ENCODE measurements at places on chromosomes 6 and 20. TPM values are rescaled to one million over a fixed set of nuclear protein-coding genes. Genes with fewer than 3 reads are reported as not detected.

DNA sequence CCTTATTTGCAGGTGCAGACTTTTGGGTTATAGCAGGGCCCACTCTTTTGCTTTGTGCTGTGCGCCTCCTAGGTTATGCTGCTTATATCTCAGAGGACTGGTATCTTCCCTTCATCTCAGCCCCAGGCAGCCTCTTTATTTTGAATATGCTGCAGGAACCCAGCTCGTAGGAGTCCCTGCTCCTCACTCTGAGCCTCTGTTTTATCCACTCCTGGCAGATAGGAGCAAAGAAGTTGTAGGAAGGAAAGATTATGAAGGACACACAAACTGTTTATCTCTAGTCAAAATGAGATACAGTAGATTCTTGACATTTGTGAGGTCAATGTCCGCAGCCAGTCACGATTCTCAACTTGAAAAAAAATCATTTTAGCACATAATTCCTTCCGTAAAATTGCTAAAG is 15.6 kb downstream of the L3MBTL3 start:
- H3K27ac ChIP-seq, result peak overlapping the region; percentile 80
- peaks cover 54% of the 10 kb centered on the region for H3K4me1 ChIP-seq
- DNase-seq, result no peak
- peaks cover 43% of the 10 kb centered on the region for H3K36me3 ChIP-seq

DNA sequence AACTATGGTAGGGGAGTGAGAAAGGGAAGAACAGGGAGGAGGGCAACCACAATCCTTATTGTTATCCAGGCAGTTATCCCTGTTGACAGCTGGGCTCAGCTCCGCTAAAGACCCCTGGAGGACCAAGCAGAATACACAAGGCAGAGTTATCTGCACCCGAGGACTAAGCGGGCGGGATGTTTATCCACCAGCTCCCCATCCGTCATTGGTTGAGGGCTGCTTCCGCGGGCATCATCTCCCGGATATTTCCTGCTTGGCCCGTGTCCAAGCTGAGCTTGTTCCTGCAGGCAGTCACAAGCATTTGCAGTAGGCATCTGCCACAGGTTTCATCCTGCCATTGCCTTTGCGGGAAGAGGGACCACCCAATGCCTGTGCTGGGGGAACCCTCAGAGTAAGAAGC is 102.1 kb downstream of the DLGAP4 start:
- no peak for DNase-seq
- H3K36me3 ChIP-seq, result no peaks in the 10 kb centered on the region
- no peak overlapping the region for H3K4me3 ChIP-seq
- no peaks in the 10 kb centered on the region for H3K4me1 ChIP-seq
- no peak overlapping the region for H3K27ac ChIP-seq

CDK19 gene
- 29.4 TPM for total RNA-seq

DNA sequence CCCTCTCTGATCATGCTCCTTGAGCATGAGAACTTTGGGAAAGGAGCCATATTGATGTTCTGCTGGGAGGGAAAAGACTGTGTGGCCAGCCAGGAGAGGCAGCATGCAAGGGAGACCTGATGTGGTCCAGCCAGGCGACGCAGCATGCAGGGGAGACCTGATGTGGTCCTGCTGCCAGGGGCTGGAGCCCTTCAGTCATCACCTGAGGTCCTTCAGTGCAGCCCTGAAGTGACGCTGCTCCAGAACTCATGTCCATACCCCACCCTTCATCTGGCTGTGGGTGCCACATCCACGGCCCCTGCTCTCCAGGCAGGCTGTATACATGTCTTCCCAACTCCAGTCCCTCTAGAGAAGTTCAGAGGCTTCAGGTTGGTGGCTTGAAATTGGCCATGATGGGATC is 134.4 kb downstream of the ERMARD start:
- DNase-seq, result no peak
- peaks cover 2% of the 10 kb centered on the region for H3K4me1 ChIP-seq
- peaks cover 33% of the 10 kb centered on the region for H3K27me3 ChIP-seq
- no peak overlapping the region for H3K27ac ChIP-seq
- no peaks in the 10 kb centered on the region for H3K36me3 ChIP-seq
- H3K4me3 ChIP-seq, result no peak overlapping the region

- no peaks in the 10 kb centered on the region for H3K4me1 ChIP-seq
- H3K27ac ChIP-seq, result no peak overlapping the region
- H3K27me3 ChIP-seq, result no peaks in the 10 kb centered on the region
- H3K4me3 ChIP-seq, result no peak overlapping the region
- DNase-seq, result no peak
Measured at GRCh38 chr6:77040568-77041195, 422.6 kb downstream of the HTR1B start.

DNA sequence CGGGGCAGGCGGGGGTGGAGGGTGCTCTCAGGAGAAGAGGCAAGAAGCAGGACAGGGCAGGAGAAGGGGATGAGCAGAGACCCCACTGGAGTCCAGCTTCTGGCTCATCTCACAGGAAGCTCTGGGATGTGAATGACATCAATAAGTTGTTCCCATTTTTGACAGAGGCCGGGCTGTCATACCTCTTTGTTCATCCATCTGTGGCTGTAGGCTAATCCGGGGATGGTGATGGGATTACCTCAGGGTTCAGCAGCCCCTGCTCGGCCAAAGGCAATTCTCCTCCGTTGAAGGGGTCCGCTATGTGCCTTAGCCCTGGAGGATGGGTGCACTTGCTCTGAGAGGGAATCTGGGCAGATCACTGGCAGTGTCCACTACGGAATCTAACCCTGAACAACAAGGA is 3.3 kb upstream of the TMC2 start:
- peaks cover 27% of the 10 kb centered on the region for H3K27me3 ChIP-seq
- no peak overlapping the region for H3K27ac ChIP-seq
- no peak for DNase-seq
- peaks cover 5% of the 10 kb centered on the region for H3K4me1 ChIP-seq
- no peaks in the 10 kb centered on the region for H3K36me3 ChIP-seq
